GM13976 (cell line): ENCODE measurements at places on chromosomes 1 and 21.

DNA sequence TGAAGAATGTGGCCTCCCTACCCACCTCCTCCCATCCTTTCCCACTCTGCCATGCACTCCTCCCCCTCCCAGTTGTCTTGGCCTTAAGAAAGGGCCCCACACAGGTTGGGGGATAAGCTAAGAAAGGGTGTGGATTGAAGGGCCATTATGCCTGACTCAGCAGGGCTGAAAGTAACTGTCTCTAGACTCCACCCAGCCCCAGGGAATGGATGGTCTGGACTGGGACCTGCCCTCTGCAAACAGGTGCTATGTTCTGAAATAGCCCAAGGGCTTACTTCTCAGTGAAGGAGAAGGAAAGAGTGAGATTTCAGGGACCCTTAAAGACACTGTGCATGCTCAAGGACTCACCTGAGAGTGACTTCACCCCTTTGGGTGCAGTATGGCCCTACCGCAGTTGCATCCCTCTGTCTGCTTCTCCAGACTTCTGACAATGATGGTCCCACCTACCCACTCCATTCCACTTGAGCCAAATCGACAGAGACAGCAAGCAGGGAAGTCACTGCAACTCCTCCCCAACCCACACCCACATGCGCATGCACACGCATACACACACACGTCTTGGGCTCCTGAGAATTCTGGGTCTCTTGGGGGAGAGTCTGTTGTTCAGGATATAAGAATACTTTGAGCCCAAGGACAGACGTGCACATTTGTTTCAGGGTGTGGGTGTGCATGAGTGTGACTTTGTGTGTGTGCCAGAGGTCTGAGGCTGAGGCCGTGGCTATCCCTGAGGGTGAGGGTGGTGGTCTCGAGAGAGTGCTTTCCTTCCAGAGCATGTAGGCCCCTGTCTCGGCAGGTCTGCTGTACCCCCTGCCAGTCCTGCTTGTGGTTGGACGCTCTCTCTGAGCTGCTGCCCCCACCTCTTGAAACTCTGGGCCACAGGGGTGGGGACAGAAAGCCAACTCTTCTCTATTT, 231.9 kb downstream of the PTPRU start:
- no peak for DNase-seq

GRCh38 chr21:14453339-14454015, 70.5 kb upstream of the HSPA13 start:
- DNase-seq, result peak; percentile 35

GRCh38 chr1:66335859-66336640, 197.9 kb upstream of the SGIP1 start:
- DNase-seq, result peak; percentile 64

GRCh38 chr1:110426854-110427253, 19.4 kb upstream of the LAMTOR5 start:
- DNase-seq, result no peak

- no peak for DNase-seq
These were observed 32.6 kb upstream of the CCDC190 start for GRCh38 chr1:162893612-162893908.

- DNase-seq, result no peak
These were observed 5.0 kb downstream of the BTG3 start for GRCh38 chr21:17607684-17608083.

DNA sequence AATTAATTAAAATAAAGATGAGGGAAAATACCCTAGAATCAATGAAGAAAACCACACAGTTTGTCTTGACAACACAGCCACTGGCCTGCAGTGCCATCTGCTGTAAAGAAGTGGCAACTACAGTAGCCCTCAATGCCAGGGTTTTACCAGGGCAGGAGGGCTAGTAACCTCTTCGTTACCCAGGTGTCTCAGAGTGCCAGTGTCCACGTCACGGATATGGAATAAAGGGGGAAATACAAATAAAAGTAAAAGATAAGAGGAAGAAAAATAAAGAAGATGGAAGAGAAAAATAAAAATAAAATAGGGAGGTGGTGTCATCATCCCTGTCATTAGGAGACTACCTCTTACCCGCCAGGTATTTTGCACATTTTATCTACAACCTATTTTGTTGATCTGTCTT, 14.2 kb upstream of the SLC44A3 start:
- peak; percentile 53 for DNase-seq

GRCh38 chr21:45699251-45699942, 55.9 kb downstream of the PCBP3 start:
- no peak for DNase-seq

DNA sequence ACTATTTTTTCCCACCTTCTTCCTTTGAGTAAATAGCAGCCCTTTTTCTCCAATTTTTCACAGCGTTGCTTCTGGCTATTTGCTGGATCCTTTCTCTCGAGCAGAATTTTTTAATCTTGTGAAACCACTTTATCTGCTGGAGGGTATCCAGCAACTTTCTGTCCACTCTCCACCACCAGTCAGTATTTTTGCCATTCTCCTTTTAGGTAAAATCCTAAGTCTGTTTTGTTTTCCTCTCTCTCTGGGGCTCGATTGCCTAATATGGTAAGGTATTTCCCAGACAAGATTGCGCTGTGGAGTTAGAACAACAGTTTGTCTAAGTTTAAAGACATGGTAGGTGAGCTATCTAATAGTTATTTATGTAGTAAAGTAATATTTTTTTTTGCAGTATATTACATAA, 156.9 kb downstream of the PPP1R12B start:
- no peak for DNase-seq
